Activated CD8-positive, alpha-beta memory T cell treated with anti-CD3 and anti-CD28 coated beads for 1 hour (primary cell): ENCODE measurements at places on chromosomes 2 and 18.

DNA sequence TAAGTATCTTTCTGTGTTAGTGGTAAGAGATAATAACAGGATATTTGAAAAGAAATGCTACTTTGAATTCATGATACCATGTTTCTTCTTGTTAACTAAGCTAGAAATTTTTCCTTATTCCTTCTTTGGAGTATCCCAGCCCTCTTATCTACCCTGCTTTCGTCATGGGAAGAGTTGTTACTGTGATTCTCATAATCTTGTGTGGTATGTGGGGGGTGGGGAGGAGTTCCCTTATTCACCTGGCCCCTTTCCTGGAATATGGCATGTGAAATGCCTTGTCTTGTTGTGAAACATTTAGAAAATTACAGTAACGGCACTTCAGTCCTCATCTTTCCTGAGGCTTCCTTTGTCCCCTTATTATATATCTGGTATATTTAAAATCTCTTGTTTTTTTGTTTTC lies 129.9 kb downstream of the NCOA1 start:
- DNase-seq = no peak

DNA sequence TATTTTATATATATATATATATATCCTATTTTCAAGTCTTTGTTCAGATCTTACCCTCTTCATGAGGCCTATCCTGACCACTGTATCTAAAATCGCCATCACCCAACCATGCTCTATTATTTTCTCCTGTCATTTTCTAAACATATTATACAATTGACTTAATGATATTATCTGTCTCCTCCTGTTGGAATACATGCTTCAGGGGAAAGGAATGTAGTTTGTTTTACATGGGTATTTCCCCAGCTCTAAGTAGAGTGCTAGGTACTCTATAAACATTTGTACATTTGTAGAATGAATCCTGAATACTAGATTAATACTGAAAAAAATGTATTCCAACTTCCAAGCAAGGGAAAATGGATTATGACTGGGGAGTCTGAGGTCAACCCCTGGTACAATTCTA lies 26.2 kb downstream of the TTC21B start:
- no peak for DNase-seq

- no peak for DNase-seq
These were observed 26.1 kb downstream of the IGFBP2 start for GRCh38 chr2:216659276-216659675.

DNA sequence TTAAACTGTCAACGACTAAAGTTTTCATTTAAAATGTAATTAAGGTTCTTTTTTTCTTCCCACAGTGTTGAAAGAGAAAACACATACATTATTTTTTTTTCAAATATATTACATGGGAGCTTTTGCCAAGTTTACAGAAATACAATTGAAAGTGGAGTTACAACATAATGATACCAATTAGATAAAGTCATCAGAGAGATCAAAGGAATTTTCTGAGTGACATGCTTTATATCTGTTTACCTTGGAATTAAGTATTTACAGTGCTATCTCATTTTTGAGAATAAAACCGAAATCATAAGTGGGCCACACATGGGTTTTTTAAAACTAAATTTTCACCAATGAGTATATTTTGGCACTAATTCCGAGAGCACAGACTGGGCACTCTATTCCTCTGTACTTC lies 165.2 kb downstream of the RAPGEF4 start:
- DNase-seq = no peak

GRCh38 chr2:55999790-56000189 lies 76.2 kb upstream of the EFEMP1 start:
- no peak for DNase-seq

DNA sequence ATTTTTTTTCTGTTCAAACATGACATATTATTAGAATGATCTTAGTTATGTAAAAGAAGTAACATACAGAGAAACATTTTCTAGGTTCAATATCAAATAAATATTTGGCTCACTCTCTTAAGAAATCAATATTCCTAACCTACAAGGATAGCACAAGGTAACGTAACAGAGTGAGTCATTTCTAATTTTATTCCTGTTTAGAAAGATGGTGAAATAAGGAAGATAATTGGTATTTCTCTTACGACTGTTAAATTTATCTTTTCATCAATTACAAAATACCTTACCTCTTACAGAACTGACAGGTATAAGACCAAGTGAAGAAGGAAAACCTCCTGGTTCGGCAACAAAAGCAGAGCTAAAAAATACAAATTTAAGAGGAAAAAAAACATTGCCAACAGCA lies 45.1 kb downstream of the PRELID3A start:
- DNase-seq = no peak

DNA sequence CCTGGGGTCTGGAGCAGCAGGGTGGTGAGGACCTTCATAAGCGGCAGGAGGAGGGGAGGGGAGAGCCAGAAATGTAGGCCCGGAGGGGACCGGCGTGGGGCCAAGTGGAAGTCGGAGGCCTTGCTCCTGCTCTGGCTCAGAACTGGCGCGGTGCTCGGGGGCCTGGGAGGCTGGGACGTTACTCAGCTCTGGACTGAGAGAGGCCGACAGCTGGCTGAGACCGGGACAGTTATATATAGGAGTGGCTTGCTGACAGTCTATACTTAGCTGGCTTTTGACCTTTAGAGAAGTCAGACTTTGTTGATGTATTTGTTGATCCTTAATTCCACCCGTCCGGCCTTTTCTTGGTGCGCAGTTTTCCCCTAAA lies 15.7 kb downstream of the IGFBP5 start:
- no peak for DNase-seq

- no peak for DNase-seq
These were observed 96.1 kb downstream of the ITGA4 start for GRCh38 chr2:181553244-181553643.

- no peak for DNase-seq
These were observed 40.4 kb upstream of the FAM124B start for GRCh38 chr2:224442071-224442967.
